ENCODE measurements at places on chromosomes 1 and 21. TPM values are rescaled to one million over a fixed set of nuclear protein-coding genes. Genes with fewer than 3 reads are reported as not detected.
A peak's percentile ranks its signal among the peaks of the same experiment; 100 is the strongest.

- peak overlapping the region; percentile 84 for H3K4me3 ChIP-seq
- H3K27ac ChIP-seq: peak overlapping the region; percentile 94
- H3K36me3 ChIP-seq: peaks cover 48% of the 10 kb centered on the region
Measured at GRCh38 chr1:32818804-32819541, 1.5 kb downstream of the S100PBP start.

DNA sequence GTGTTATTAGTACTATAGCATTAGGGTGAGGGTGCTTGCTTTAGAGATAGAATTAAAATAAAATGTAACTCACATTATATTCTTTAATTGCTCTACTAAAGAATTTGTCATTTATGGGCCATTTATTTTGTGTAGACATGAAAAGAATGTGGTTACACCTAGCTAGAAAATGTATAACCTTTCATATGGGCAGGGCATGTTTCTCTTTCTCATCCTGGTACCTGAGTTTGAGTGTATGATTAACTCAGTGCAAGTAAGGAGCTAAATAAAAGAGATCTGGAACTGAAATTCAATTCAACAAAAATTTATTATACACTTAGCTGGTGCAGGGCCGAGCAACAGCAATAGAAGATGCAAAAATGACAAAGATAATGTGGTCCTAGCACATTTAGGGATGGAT is 47.4 kb downstream of the MAP3K7CL start:
- H3K27me3 ChIP-seq: no peaks in the 10 kb centered on the region
- DNase-seq: no peak
- H3K27ac ChIP-seq: no peak overlapping the region
- no peak overlapping the region for H3K4me3 ChIP-seq
- peaks cover 6% of the 10 kb centered on the region for H3K4me1 ChIP-seq

- H3K4me1 ChIP-seq: no peaks in the 10 kb centered on the region
- no peak overlapping the region for H3K4me3 ChIP-seq
- DNase-seq: no peak
- no peaks in the 10 kb centered on the region for H3K27me3 ChIP-seq
- H3K27ac ChIP-seq: no peak overlapping the region
Measured at GRCh38 chr21:40481764-40482163, 365.2 kb downstream of the DSCAM start.

DNA sequence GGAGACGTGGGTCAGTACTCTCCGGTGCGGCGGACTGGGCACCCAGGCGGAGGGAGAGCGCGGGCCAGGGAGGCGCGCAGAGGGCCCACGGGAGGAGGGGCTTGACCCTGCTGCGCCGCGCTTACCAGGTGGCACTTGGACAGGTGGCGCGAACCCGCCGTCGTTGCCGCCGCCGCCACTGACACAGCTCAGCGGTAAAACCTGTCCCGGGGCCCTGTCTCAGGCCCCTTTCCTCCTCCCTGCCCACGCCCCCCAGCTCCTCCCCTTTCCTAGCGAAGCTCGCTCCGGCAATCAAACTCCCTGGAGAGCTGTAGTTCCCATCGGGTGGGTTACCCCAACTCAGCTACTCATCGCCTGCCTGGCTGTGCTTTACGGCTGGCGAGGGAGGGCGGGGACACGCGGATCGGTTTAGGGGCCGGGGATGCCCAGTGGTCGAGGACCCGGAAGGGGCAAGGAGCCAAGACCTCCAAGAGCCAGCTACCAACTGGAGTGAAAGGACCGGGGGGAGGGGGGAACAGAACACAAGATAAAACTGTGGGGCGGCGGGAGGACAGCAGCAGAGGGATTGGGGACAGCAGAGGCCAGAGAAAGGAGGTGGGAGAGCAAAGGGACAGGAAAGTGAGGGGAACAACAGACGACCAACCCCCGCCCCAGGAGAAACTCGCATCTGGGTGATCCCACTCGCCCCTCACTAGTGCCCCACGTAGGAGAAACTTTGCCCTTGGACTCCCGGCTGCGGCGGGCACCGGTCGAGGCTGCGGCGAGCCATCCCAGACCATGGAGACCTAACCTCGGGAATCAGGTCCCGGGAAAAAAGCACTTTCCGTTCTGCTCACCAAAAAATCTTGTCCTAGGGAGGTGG is 2.9 kb downstream of the GFI1 start:
- no peaks in the 10 kb centered on the region for H3K27me3 ChIP-seq
- peak; percentile 61 for DNase-seq
- peaks cover 54% of the 10 kb centered on the region for H3K36me3 ChIP-seq
- peak overlapping the region; percentile 91 for H3K27ac ChIP-seq
- peak overlapping the region; percentile 90 for H3K4me3 ChIP-seq

Gene TMEM200B
- not detected for total RNA-seq

Gene CFAP141
- total RNA-seq: not detected

Gene OR11L1
- total RNA-seq: not detected

Gene C1QA
- total RNA-seq: not detected

Gene H3-3A
- 526 TPM for total RNA-seq

Gene PDZK1IP1
- not detected for total RNA-seq

Gene RYR2
- not detected for total RNA-seq

Gene YBEY
- total RNA-seq: 13.4 TPM

Gene RNF186
- not detected for total RNA-seq
